ENCODE measurements at places on chromosomes 7 and 10.

- DNase-seq: no peak
Observed at GRCh38 chr7:80263333-80263732, 128.7 kb downstream of the GNAI1 start.

- DNase-seq: no peak
Observed at GRCh38 chr7:133365917-133366316, 113.0 kb downstream of the EXOC4 start.

DNA sequence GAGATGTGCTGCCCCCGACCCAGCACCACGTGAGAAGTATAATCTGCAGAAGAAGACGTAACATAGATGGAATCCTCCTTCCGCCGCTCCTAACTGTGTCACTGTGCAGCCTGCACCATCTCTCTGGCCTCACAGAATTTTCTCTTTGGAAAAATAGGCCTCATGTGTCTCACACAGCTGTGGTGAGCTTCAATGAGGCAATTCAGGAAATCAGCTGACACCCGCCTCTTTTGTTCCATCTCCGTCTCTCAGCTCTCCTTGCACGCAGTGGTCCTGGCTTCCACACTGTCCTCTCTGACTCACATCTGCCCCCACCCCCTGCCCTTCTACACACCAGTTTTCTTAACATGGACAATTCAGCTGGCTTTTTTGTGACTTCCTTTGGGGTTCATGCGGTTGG is 7.2 kb downstream of the C10orf90 start:
- DNase-seq: no peak

DNA sequence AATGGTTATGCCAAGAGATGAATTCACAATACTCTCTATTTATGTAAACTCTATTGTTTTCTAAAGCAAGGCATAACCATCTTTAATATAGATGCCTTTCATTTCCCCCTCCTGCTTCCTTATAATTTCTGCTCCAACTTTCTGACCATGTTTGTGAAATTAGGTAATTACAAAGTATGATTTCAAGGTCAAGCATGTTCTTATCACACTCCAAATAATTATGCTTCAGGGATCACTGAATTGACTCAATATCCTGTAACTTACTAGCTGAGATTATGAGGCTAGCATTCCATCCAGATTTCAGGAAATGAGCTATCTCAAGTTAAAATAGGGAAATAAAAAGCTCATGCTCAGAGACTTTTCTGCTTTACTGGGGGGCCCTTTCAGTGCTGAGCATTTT is 655.9 kb upstream of the IGFBP3 start:
- no peak for DNase-seq

GRCh38 chr10:3866332-3866731 is 81.3 kb upstream of the KLF6 start:
- no peak for DNase-seq

DNA sequence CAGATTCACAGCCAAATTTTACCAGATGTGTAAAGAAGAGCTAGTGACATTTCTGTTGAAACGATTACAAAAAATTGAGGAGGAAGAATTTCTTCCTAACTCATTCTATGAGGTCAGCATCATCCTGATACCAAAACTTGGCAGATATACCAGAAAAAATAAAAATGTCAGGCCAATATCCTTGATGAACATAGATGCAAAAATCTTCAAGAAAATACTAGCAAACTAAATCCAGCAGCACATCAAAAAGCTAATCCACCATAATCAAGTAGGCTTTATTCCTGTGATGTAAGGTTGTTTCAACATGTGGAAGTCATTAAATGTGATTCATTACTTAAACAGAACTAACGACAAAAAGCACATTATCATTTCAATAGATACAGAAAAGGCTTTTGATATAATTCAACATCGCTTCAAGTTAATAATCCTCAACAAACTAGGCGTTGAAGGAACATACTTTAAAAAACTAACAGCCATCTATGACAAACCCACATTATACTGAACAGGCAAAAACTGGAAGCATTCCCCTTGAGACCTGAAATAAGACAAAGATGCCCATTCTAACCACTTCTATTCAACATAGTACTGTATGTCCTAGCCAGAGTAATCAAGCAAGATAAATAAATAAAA is 807.7 kb upstream of the ZWINT start:
- DNase-seq: no peak

DNA sequence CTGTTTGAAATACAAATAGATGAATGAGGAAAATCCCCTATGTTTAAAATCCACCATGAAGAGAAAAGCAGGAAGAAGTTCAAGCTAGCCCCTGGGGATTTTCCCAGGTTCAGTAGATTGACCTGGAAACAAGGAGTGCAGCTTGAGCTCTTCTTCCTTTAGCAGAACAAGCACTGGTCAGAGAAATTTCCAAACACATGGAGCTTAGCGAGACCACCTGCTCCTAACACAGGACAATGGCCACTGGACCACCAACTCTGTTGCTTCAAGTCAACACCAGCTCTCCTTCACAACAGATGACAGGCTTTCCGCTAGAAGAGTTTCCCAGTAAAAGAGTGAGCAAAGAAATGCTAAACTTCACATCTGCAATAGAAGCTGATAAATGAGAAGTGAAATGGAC is 9.4 kb upstream of the FBXW4 start:
- DNase-seq: no peak

- DNase-seq: no peak
Observed at GRCh38 chr10:49647554-49647953, 31.9 kb upstream of the C10orf53 start.

DNA sequence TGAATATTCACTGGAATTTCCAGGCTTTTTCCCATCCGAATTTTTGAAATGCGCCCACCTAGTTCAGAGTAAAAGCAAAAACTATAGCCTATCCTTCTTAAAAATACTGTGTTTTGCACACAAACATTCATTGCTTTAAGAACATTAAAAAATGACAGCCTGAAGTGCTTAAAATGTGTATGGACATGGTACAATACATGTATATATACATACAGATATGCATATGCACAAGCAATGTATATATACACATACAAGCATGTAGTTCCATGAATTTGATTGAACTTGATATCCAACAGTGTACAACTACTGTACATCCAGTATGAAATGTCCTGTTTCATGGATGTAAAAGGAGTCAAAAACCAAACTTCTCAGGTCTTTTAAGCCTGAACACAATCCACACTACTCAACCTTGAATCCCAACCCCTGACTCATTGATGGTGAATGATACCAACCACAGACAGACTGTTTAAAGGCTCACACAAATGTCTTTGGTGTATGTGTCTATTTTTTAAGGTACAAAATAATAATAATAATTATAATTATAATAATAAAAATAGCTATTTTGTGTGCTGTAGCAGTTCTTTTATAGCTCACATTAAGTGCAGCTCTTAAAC is 14.8 kb downstream of the INHBA start:
- DNase-seq: no peak

DNA sequence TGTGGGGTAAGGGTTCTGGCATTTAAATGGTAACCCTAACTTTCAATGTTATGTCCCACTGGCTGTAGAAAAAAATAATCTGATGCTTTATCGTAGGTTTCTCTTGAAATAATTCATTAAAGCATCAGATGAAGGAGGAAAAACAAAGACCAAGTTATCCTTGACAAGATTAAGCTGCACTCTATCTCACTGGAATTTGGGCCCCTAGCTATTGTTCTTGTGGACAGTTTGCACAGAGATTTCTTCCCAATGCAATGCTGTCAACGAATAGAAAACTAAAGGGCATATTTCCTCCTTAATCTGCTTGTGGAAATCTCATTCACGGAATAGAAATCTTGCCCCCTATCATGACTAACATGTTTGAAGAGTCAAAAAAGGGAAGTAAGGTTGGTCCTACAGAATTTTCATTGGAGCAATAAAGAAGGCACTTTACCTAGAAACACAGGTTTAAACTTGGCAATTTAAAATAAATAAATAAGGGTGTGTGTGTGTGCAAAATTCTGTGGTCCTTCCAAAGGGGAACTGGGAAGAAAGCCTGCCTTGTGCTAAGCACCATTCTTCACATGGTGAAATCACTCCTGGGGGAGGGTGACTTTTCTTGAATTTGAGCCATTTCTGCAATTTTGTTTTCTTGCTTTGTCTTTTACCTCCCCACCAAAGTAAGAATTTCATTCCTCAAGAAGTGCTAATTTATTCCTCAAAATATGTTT is 242.8 kb downstream of the GLI3 start:
- DNase-seq: no peak

DNA sequence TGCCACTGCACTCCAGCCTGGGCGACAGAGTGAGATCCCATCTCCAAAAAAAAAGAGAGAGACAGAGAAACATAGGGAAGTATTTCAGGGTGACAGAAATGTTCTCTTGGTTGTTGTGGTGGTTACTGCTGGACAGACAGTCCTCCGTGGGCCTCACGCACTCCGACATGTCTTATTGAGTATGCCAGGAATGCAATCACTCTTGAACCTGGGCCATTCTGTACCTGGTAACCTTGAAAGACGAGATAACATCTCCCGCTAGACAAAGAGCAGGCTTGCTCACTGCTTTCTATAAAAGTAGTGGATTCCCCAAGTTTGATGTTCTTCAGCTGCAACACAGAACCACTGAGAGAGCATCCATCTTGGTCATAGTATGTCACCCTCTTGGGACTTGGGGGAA is 6.7 kb downstream of the CACUL1 start:
- DNase-seq: no peak

- DNase-seq: no peak
Observed at GRCh38 chr10:24958721-24959381, 6.4 kb upstream of the PRTFDC1 start.

- DNase-seq: no peak
Observed at GRCh38 chr10:22753786-22754185, 39.4 kb upstream of the PIP4K2A start.

GRCh38 chr10:59865101-59865500 is 41.3 kb downstream of the CCDC6 start:
- DNase-seq: no peak

DNA sequence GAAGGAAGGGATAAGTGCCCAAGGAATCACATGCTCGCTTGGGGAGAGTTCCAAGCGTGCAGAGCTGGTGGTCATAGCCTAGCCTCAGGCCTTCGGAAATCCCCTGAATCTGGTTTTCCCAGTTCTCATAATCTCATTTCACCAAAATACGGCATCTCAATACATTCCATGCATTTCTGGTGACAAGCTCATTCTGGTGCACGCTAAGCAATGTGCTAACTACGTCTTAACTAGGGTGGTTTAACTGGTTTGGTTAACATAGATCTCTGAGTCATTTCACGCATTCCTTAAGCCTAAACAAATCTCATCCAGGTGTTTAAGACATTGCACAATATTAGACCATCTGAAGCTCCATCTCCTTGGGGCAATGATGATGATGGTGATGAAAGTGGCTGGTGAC is 72.9 kb upstream of the STEAP1B start:
- DNase-seq: no peak

- no peak for DNase-seq
Observed at GRCh38 chr7:99121496-99122021, 22.3 kb downstream of the SMURF1 start.

GRCh38 chr10:48612236-48612943 is 7.5 kb upstream of the ARHGAP22 start:
- DNase-seq: no peak
